ENCODE measurements at places on chromosomes 3 and 15. TPM values are rescaled to one million over a fixed set of nuclear protein-coding genes. Genes with fewer than 3 reads are reported as not detected.
A peak's percentile ranks its signal among the peaks of the same experiment; 100 is the strongest.

- DNase-seq = no peak
Measured at GRCh38 chr3:172980849-172981248, 160.2 kb downstream of the SPATA16 start.

- no peak for DNase-seq
Measured at GRCh38 chr15:43878446-43878845, 51.6 kb downstream of the WDR76 start.

DNA sequence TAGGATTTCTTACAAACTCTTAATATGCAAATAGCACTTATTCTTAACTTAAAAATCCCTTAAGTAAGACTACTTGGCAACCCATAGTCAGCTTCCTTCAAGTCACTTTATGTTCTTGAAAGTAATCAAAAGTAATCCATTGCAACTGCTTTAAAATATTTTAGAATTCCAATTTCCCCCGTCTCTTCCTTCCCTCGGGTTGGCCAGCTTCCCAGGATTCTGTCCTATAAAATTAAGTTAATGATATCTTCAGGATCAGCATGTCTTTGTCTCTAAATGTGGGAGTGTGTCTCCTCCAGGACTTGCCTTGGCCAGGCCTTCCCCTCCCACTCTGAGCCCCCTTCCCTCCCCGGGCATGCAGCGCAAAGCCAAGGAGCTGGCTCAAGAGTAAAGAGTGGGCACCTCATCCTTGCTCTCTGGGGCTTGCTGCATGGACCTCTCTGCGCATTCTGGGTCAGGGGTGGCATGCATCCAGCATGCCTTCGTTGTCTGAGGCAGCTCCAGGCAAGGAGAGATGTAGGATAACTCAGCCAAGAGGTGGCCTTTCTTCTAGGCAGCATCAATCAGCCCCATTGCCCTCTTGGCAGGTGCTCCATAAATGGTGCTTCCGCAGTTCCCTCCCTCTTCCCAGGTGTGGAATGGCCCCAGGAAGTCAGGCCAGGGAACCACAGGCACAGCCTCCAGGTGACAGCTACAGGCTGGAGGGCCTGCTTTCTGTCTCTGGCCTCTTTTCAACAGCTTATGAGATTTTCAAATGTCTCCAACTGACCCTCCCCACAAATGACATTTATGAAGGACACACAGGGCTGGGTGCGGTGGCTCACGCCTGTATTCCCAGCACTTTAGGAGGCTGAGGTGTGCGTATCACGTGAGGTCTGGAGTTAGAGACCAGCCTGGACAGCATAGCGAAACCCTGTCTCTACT, 108.7 kb upstream of the ALDH1A3 start:
- DNase-seq = no peak

GRCh38 chr15:74725225-74725774, at the start of gene CYP1A1:
TSS of gene CYP1A1 (minus strand) at chr15:74725528. CDS start at chr15:74723097, 2,431 bp downstream.
- no peak for DNase-seq

Gene DUOXA2
- not detected for polyA plus RNA-seq

DNA sequence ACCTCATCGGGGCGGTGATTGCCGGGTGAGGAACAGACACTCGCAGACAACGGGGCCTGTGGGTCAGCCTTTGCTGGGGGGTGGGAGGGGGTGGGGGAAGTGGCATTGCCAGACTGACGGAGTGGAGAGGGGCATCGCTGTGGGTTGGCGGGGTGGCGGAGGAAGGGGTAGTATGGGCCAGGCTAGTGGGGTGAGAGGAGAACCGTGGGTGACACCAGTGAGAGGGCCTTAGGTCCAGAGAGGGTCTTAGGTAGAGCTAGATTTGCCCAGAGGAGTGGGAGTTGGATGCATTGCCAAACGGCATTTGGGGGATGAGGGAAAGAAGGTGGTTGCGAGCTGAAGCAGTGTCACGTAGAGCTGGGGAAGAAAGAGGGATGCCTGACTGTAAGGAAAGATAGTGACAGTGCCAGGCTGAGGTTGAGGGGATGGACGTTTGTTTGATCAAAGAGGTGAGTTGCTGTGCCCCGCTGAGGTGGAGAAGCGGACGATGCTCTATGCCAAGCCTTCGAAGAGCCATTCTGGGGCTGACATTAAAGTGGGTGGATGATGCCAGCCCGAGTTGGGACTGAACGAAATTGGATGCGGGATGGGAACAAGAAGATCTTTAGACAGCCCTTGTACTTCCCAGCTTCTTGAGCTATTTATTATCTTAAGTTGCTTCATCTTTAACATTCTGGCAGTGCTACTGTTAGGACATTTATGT, 572 bp downstream of the DNAJB11 start:
- DNase-seq = no peak

DNA sequence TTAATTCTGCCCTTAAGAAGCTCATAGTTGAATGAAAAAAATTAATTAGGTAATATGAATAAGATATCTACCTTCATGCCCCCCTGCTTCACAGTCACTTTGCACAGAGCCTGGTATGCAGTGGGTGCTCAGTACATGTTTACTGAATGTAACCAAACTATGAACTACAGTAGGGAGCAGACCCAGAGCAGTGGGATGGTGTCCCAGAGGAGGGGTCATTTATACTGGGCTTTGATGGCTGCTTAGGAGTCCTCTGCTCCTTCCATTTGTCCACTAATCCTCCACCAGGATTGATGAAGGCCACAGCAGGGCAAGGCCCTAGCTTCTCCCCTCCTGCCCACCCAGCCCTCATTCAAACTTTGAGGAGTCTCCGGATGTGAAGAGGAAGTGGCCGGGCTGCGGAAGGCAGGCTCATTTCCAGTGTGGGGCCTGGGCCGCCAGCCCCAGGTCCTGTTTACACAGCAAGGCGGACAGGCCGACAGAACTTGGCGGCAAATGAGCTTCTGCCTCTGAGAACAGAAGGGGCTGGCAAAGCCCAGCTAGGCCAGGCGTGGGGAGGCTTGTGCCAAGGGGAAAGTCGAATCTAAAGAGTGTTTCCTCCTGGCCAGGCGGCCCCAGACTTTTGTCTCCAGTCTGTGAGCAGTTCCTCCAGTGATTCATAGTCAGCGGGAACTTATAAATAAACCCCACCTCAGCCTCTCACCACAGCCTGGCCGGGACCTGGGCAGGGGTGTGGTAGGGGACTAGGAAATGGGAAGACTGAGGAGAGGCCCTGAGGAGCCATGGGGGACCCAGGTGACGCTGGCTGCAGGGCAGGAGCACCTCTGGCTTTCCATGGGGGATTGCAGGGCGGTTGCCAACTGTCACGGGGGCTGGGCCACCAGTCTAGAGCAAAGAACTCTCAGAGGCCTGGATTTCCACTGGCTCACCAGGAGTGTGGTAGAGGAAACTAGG, 51.6 kb upstream of the LCTL start:
- peak; percentile 48 for DNase-seq

Measured in A549 (cell line).